Stimulated activated naive CD4-positive, alpha-beta T cell (primary cell): ENCODE measurements at places on chromosomes 1 and 21.
A peak's percentile ranks its signal among the peaks of the same experiment; 100 is the strongest.

- no peak for DNase-seq
These were observed 84.8 kb upstream of the GNG4 start for GRCh38 chr1:235734335-235734734.

DNA sequence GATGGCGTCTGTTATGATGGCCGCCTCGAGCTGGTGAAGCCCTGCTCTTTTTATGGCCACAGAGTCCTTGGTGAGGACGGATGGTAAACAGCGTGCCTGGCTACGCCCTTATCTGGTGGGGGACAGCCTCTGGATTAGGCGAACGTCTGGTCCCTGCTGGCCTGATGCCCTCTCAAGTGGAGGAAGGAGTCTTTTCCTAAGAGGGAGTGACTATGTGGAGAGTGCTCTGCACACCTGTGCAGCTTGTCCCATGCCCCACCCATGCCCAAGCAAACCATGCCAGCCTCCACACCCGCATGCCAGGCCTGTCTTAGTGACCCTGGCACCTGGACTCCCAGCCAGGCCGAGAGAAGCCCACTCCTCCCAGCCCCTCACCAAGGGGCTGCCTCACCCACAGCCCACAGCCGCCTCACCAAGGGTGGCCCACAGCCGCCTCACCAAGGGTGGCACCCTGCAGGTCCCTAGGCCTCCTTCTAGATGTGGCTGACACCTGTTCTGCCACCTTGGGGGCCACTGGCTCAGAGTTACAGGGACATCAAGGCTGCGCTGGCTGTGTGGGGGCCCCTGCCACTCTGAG lies 40.2 kb downstream of the WNT9A start:
- no peak for DNase-seq

GRCh38 chr1:246427611-246428010 lies 79.5 kb downstream of the SMYD3 start:
- DNase-seq, result no peak

- DNase-seq, result no peak
These were observed 2.2 kb upstream of the DDOST start for GRCh38 chr1:20663365-20663764.

DNA sequence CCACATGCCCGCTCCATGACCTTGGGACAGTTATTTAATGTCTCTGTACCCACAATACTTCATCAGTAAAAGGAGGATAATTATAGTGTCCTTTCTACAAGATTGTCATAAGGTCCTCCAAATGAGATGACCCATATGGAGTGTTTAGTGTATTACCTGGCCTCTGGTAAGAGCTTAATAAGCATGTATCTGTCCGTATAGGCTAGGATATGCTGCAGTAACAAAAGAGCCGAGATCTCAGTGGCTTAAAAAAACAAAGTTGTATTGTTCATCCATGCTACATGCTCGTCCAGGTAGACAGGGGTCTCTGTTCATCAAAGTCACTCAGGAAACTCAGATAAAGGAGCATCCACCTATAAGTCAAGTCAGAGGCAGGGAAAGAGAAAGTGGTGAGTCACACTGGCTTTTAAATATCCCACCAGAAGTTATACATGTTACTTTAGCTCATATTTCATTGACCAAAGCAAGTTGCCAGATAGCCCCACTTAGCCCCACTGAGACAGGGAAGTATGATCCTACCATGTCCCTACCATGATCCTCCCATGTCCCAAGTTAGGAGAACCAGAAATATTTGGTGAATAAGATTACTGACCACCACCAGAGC lies 53.0 kb upstream of the KAZN start:
- no peak for DNase-seq

GRCh38 chr1:2447276-2448097 lies 28.6 kb upstream of the PLCH2 start:
- DNase-seq, result no peak

GRCh38 chr1:93093332-93094006 lies 14.4 kb downstream of the MTF2 start:
- DNase-seq, result no peak

DNA sequence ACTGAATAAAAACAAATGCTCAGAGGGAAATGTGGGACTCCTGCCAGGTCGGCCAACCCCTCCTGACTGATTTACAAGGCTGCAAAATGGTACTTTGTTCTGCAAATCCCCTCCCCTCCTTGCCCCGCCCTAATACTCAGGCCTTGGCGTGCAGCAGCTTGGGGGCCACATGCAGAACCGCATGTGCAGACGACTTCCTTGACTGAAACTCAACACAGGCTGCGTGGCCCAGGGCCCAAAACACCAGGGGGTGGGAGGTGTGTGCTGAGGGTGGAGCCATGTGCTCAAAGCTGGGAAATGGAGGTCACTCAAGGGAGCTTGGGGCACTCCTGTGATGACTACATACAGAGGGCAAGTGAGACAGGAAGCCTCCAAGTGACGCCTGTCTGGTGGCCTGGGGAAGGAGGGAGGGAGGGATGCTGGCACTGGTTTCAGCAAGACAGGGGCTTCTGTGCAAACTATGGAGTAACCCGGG lies 87.2 kb downstream of the MRPL37 start:
- DNase-seq, result peak; percentile 46

- DNase-seq, result no peak
These were observed 31.7 kb downstream of the JAM2 start for GRCh38 chr21:25670726-25671125.
